Thyroid gland (tissue), 4 donors: ENCODE measurements at places on chromosomes 4 and X. TPM values are rescaled to one million over a fixed set of nuclear protein-coding genes. Genes with fewer than 3 reads are reported as not detected.

Gene IL13RA1
- total RNA-seq = 40.0 TPM

DNA sequence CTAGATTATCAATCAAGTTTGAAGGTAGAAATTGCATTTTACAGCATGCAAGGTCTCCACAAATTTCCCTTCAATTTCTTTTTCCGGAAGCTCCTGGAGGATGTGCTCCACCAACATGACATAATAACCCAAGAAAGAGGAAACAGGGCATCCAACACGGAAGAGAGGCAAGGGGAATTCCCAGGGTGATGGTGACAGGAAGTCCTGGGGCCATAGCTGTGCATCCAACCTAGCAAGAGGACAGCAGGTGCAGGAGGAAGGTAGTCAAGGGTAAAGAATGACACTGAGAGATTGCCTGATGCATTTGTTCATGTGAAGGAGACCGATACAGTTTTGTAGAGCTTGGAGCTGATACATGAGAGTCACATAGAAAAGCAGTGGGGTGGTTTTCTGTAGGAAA, 115.7 kb upstream of the LSM6 start:
- H3K4me1 ChIP-seq = no peaks in the 10 kb centered on the region
- no peaks in the 10 kb centered on the region for H3K36me3 ChIP-seq
- no peak overlapping the region for H3K4me3 ChIP-seq
- no peak for DNase-seq
- H3K27ac ChIP-seq = no peak overlapping the region
- H3K27me3 ChIP-seq = no peaks in the 10 kb centered on the region

DNA sequence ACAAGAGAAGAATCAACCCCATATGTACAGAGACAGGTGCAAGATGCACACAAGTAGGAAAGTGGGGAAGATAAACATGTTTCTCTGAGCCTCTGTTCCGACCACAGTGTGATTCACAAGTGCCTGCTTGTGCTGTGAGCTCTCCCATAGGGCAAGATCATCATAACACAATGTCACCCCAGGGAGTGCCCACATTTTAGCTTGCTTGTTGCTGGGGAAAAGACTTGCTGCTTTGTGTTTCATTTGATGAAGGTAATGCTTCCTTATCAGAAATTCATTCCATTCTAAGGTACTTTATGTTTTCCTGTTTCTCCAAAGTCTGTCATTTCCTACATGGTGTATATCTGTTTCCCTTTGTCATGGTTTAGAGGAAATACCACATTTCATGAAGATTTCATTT, 304.5 kb upstream of the DIPK2B start:
- peaks cover 39% of the 10 kb centered on the region for H3K4me1 ChIP-seq
- DNase-seq = no peak
- no peaks in the 10 kb centered on the region for H3K27me3 ChIP-seq
- H3K4me3 ChIP-seq = no peak overlapping the region

GRCh38 chr4:17613761-17614415, 553 bp upstream of the MED28 start:
- DNase-seq = peak; percentile 20
- H3K4me1 ChIP-seq = peaks cover 18% of the 10 kb centered on the region
- peak overlapping the region; percentile 52 for H3K4me3 ChIP-seq
- H3K27ac ChIP-seq = peak overlapping the region; percentile 72
- H3K36me3 ChIP-seq = no peaks in the 10 kb centered on the region
- no peaks in the 10 kb centered on the region for H3K27me3 ChIP-seq

DNA sequence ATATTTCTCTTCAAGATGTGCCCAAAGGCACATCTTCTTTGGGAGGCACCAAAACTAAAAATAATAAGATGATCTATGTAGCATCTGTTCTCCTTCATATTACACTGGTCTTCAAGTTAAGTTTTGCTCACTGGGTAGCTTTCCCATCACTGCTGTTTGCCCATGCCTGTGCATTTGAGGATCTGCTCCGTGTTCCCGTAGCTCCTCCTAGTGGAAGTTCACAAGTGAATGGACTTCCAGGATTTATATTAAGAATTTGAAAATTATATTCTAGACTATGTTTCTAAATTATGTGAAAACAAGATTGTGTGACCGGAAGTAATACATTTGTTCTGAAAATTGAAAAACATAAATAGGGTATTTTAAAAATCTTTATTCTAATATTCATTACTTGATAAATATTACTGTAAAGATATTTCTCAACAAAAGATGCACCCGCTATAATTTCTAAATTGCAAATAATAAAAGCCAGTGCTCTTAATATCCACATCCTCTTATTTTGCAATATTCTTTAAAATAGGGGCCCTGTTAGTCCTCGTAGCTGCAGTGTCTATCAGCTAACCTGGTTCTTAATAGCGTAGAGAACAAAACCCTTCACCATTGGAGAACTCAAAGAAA, 147.7 kb downstream of the RBM46 start:
- H3K4me3 ChIP-seq = no peak overlapping the region
- H3K27ac ChIP-seq = no peak overlapping the region
- H3K36me3 ChIP-seq = no peaks in the 10 kb centered on the region
- no peaks in the 10 kb centered on the region for H3K27me3 ChIP-seq

Gene PIR
- 49.9 TPM for total RNA-seq

DNA sequence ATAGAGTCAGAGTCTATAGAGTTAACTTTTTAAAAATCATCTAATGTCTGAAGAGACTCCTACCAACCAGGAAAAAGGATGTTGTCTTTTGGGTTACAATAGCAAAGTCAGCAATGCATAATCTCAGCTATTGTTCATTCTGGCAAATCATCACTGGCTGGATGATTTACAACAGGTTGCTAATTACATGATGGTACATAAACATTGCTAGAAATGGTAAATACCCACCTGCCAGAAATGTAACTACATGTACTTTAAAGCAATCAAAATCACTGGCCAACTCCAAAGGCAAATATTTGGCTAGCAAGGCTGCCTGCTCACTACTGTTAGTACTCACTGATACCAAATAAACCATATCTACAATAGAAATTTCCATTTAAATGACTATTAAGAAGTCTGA, 91.1 kb downstream of the PPP3CA start:
- H3K4me3 ChIP-seq = no peak overlapping the region
- H3K27ac ChIP-seq = no peak overlapping the region
- H3K36me3 ChIP-seq = no peaks in the 10 kb centered on the region
- no peaks in the 10 kb centered on the region for H3K27me3 ChIP-seq
- no peak for DNase-seq
- no peaks in the 10 kb centered on the region for H3K4me1 ChIP-seq

DNA sequence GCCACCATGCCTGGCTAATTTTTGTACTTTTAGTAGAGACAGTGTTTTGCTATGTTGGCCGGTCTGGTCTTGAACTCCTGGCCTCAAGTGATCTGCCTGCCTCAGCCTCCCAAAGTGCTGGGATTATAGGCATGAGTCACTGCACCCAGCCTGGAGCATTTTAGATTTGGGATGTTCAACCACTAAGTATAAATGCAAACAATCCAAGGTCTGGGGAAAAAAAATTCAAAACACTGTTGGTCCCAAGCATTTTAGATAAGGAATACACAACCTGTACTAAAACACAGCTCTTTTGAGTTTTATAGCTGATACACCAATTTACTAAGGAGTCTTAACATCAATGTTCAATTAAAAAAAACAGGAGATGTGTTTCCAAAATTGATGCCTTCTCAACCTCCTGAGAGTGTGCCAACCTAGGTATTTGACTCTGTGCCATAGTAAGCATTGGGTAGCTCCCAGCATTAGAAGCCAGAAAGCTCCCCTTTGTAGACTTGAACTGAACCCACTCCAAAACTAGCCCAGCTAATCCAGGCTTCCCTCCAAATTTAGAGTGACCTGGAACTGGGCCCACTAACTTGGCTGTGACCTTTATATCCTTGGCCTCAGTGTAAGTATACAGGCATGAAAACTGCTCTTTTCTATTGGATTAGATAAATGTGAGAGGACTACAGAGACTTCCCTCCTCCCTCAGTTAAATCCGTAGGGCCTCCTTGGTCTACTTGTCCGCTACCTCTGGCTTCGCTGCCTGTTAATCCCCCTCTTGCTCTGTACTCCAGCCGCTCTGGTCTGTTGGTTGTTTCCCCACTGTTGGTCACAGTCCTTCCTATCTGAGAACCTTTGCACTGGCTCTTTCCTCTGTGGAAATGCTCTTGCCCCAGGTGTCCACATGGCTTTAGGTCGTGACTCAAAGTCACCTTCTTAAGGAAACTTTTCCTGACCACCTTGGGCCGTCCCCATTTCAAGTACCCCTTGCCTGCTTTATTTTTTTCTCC, 77.6 kb downstream of the CCKAR start:
- no peaks in the 10 kb centered on the region for H3K36me3 ChIP-seq
- H3K27ac ChIP-seq = peak overlapping the region; percentile 10
- peak; percentile 83 for DNase-seq

Gene MAMLD1
- total RNA-seq = 2.2 TPM

DNA sequence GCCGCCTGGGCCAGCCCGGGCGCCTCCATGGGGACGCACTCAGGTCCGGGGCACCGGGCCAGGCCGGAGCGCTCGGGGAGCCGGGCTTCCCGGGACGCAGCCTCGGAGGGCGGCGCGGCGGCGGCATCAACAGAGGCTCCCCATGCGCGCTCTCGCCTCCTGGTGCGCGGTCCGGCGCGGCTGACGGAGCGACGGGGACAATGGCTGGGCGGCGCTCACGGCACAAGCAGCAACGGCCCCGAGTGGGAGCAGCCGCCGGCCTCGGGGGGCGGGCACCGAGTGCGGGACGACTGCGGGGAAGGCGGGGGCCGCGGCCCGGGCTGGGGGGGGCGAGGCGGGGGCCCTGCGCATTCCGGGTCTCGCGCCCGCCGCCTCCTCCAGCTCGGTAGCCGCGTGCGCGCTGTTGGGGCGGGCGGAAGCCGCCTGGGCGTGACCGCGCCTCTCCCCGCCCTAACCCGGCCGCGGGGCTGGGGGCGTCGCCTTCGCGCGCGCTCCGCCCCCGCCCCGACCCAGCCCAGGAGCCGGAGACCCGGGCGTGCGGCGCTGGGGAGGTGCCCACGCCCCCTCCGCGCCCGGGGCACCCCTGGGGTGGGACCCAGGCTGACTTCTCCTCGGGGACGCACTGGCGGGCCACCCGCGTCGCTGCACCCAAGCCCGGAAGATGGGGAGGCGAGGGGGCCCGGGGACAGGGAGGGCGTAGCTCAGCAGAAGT, at the start of gene PRKX:
PRKX (minus strand) TSS at position 425 of the 712 bp plus-strand sequence; CDS start at position 29, 396 bp downstream.
- H3K36me3 ChIP-seq = no peaks in the 10 kb centered on the region
- no peaks in the 10 kb centered on the region for H3K27me3 ChIP-seq
- peak; percentile 56 for DNase-seq
- H3K27ac ChIP-seq = peak within 1 kb of the TSS; percentile 90

DNA sequence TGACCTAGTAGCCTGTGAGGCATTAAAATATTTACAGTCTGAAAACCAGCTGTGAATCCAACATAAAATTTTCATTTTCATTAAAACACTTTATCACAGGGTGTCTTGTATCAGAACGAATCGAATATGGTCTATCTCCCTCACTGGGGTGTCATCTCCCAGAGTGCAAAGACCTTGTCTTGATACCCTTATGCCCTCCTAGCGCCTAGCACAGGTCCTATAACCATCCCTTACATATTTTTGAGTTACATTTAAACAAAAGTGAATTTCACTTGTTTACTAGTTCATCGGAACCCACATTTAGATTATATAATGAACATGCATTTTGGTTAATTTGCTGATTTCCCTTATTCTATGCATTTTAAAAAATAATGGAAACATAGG, 14.0 kb downstream of the DIPK2B start:
- no peaks in the 10 kb centered on the region for H3K4me1 ChIP-seq
- no peak overlapping the region for H3K4me3 ChIP-seq
- no peaks in the 10 kb centered on the region for H3K36me3 ChIP-seq

- H3K4me1 ChIP-seq = no peaks in the 10 kb centered on the region
- no peak overlapping the region for H3K4me3 ChIP-seq
- H3K27me3 ChIP-seq = no peaks in the 10 kb centered on the region
These were observed 42.4 kb upstream of the PGAM4 start for GRCh38 chrX:78011846-78012245.

DNA sequence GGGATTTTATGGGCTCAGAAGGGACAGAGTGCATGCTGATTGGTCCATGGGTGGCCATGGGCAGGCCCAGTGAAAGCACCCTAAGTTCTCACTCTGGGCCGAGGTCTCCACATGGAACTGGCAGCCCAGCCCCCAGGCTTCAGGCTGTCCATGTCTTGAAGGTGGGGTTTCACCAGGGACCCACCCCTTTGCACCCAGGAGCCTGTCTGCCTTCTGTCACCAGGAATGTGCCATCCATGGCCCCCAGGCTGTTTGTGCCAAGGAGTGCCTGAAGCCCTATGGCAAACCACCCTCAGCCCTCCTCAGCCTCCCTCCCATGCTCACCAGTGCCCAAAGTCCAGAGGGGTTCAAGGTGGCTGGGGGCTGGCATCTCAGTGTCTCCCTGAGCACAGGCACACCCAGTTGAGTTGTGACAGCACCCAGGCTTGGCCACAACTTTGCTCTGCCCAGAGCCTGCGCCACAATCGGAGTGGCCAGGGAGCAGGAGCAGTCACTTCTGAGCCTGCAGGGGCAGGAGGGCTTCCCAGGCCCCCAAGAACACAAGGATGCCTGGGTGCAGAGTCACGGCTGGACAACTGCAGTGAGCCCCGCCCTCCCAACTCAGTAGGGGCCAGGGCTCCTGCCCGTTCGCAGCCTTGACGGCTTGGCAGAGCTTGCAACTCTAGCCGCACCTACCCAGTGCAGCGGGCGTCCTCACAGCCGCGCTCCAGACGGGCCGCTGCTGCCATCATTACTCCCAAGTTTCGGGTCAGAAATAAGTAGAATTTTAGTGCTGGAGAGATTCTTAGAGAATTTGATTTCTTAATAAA, 185.3 kb upstream of the NUDT6 start:
- H3K36me3 ChIP-seq = no peaks in the 10 kb centered on the region
- H3K27ac ChIP-seq = no peak overlapping the region
- no peaks in the 10 kb centered on the region for H3K27me3 ChIP-seq
- no peak overlapping the region for H3K4me3 ChIP-seq

DNA sequence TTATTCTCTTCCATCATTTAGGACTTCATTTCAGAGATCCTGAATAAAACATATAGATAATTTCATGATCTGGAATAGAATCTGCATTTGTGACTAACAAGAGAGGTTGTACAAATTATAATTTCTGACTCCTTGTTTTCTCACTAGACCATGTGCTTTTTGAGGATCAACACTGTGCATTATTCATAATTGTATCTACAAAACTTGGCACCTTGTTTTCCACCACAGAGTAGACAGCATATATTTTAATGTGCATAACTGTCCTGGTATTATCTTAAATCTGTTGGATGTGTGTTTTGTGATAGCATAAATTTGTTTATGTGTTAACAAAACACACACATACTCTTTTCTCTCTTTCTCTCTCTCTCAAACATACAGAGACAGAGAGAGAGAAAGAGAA, 514.9 kb upstream of the GALNT7 start:
- DNase-seq = no peak
- no peaks in the 10 kb centered on the region for H3K27me3 ChIP-seq
- no peak overlapping the region for H3K27ac ChIP-seq
- no peaks in the 10 kb centered on the region for H3K36me3 ChIP-seq
- no peaks in the 10 kb centered on the region for H3K4me1 ChIP-seq
- H3K4me3 ChIP-seq = no peak overlapping the region

GRCh38 chr4:109921384-109921808, 8.7 kb downstream of the EGF start:
- H3K4me3 ChIP-seq = no peak overlapping the region
- H3K4me1 ChIP-seq = no peaks in the 10 kb centered on the region
- no peaks in the 10 kb centered on the region for H3K36me3 ChIP-seq
- DNase-seq = no peak
- H3K27me3 ChIP-seq = no peaks in the 10 kb centered on the region
- H3K27ac ChIP-seq = no peak overlapping the region

Gene CT45A10
- total RNA-seq = not detected
